ENCODE measurements at places on chromosomes 11 and 22. TPM values are rescaled to one million over a fixed set of nuclear protein-coding genes. Genes with fewer than 3 reads are reported as not detected.

The EML3 gene
- total RNA-seq, result 166 TPM

The OR2AG2 gene
- total RNA-seq, result 0.62 TPM

The SPTBN2 gene
- 0.88 TPM for total RNA-seq

The ASCL3 gene
- total RNA-seq, result not detected

The MB gene
- total RNA-seq, result 2.7 TPM

The P2RX3 gene
- total RNA-seq, result not detected

The C11orf97 gene
- total RNA-seq, result not detected

DNA sequence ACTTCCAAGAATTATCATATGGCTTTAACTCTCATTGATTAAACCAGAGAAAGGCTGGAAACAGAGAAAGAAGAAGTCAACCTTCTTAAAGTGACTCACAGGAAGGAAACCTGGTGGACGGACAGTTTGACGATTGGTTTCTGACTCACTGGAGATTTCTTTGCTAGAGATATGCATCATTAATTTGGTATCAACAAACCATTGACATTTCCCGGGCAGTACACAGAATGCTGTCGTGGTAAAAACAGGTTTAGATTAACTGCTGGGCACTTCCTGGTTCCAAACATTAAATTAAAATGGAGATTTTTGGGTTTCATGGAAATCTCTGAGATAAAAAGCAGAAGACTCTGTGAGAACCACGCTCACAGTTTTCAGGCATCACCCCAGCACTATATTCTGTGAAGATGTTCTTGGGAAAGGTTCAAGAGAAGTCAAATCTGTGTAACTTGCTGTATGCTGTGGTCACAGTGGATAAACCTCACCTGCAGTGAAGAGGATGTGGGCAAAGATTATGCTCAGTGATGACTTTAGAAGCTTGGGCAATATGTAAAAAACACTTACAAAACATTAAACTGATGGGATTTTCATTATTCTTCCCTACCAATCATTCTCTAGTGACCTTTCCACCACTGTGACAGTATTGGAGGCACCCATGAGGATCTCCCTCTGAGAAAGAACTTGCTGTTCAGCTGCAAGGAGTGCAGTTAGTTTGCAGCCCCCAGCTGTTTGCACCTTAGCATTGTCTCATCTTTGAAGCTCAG is 61.1 kb upstream of the CD44 start:
- H3K36me3 ChIP-seq, result peaks cover 6% of the 10 kb centered on the region
- peak overlapping the region; percentile 92 for H3K27ac ChIP-seq
- H3K4me3 ChIP-seq, result peak overlapping the region; percentile 60
- peaks cover 1% of the 10 kb centered on the region for H3K27me3 ChIP-seq

- H3K27me3 ChIP-seq, result peaks cover 4% of the 10 kb centered on the region
- H3K4me3 ChIP-seq, result no peak overlapping the region
- DNase-seq, result no peak
- H3K4me1 ChIP-seq, result peaks cover 2% of the 10 kb centered on the region
- no peak overlapping the region for H3K27ac ChIP-seq
- H3K36me3 ChIP-seq, result no peaks in the 10 kb centered on the region
Measured at GRCh38 chr11:68978931-68979594, 1.7 kb downstream of the MRGPRD start.

GRCh38 chr11:27555264-27555663 is 48.7 kb upstream of the LIN7C start:
- H3K4me3 ChIP-seq, result no peak overlapping the region
- H3K27me3 ChIP-seq, result no peaks in the 10 kb centered on the region
- H3K4me1 ChIP-seq, result no peaks in the 10 kb centered on the region
- DNase-seq, result no peak
- H3K27ac ChIP-seq, result no peak overlapping the region

DNA sequence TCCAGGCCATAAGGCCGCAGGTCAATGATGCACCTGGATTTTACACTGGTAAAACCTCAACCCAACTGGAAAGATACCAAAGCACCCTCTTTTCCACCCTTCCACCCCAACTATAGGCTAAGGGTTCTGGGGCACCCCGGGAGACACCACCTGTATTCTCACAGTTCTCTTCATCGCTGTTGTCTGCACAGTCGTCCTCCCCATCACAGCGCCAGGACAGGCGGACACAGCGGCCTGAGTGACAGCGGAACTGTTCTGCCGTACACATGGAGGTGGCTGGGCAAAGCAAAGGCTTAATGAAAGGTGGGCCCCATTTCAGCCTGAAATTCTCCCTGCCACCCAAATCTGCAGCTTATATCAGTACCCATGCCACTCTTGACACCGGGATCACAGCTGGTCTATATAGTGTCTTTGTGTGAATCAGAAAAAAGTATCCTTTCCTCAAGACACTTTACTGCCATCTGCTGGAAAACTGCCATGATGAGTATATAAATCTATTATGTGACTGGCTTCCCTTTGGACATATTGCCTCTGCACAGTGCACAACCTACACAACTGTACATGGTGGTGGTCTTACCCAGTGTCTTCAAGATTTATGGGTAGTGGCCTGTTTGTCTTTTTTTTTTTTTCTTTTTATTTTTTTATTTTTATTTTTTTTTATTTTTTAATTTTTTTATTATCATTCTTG is 21.5 kb downstream of the LRP4 start:
- no peaks in the 10 kb centered on the region for H3K36me3 ChIP-seq
- peak; percentile 70 for DNase-seq
- no peaks in the 10 kb centered on the region for H3K27me3 ChIP-seq

DNA sequence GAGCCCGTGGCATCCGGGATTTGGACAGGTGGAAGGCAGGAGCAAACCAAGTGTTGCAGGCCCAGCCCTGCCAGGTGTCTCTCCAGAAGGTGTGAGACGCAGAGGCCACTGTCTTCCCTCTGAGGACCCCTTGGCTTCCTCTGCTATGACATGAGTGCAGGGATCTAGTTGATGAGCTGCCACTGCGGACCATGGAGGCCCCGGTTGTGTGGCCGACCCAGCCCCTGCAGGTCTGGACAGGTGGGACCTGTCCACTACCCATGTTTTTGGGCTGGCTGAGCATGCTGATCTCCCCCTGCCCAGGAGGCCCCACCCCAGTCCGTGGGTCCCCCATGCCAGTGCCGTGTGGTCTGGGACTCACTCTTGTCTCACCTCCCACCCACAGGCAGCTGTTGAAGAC is 22.9 kb downstream of the PRR5 start:
- H3K4me1 ChIP-seq, result no peaks in the 10 kb centered on the region
- H3K27ac ChIP-seq, result no peak overlapping the region
- no peaks in the 10 kb centered on the region for H3K36me3 ChIP-seq

DNA sequence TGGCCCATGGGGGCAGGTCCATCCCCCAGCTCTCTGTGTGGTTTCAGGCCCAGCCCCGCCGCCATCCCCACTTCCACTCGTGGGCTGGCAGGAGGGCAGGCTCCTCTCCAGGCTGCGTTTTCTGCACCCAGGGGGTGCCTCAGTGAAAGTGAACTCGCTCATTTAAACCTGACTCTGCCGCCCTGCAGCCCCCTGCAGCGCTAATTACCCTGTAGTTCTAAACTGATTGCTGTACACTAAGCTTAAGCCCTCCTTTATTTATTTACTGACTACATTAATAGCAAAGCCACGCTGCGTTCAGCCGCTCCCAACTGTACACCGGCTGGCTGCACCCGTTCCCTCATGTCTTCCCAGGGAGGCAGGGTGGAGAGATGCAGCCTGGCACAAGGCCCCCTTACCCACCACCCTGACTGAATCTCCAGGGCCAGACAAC is 36.6 kb upstream of the NNMT start:
- peaks cover 2% of the 10 kb centered on the region for H3K27me3 ChIP-seq
- H3K36me3 ChIP-seq, result no peaks in the 10 kb centered on the region

- H3K36me3 ChIP-seq, result no peaks in the 10 kb centered on the region
- no peaks in the 10 kb centered on the region for H3K4me1 ChIP-seq
- no peak overlapping the region for H3K27ac ChIP-seq
- no peak for DNase-seq
- H3K4me3 ChIP-seq, result no peak overlapping the region
- no peaks in the 10 kb centered on the region for H3K27me3 ChIP-seq
Measured at GRCh38 chr11:87517351-87517750, 479.6 kb downstream of the TMEM135 start.

GRCh38 chr22:33831207-33831606 is 89.1 kb downstream of the LARGE1 start:
- DNase-seq, result no peak
- H3K27me3 ChIP-seq, result no peaks in the 10 kb centered on the region
- H3K36me3 ChIP-seq, result no peaks in the 10 kb centered on the region
- no peak overlapping the region for H3K4me3 ChIP-seq

GRCh38 chr11:31810779-31811647 is at the start of gene PAX6:
TSS of gene PAX6 (minus strand) at chr11:31811322. CDS start at chr11:31806411, 4,911 bp downstream.
- H3K36me3 ChIP-seq, result peaks cover 7% of the 10 kb centered on the region
- no peak for DNase-seq
- peak within 1 kb of the TSS; percentile 72 for H3K4me3 ChIP-seq
- peaks cover 18% of the 10 kb centered on the region for H3K4me1 ChIP-seq

DNA sequence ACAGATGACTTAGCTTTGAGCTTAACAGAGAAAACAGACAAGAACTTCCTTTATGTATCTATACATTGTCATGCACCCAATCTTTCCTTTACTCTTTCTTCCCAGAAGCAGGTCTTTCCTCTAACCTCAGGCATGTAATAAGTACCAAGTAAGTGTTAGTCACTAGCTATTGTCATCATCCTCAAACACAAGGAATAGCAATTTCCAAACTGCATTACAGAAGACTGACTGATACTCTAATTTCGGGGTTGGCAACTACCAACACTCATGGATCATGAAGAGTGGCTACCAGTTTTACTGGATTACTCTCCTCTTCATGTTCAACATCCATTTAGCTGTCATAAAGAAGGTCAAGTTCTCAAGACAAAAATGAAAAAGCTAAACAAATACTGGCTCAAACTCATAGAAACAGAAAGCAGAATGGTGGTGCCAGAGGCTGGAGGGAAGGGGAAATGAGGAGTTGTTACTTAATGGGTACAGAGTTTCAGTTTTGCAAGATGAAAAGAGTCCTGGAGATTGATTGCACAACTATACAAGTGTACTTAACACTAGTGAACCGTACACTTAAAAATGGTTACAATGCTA is 111.6 kb downstream of the SIK3 start:
- H3K4me3 ChIP-seq, result peak overlapping the region; percentile 66
- H3K27me3 ChIP-seq, result no peaks in the 10 kb centered on the region
- DNase-seq, result peak; percentile 76

GRCh38 chr22:29734406-29734805 is 14.6 kb downstream of the CABP7 start:
- H3K36me3 ChIP-seq, result peaks cover under 1% of the 10 kb centered on the region
- no peaks in the 10 kb centered on the region for H3K27me3 ChIP-seq
- DNase-seq, result no peak

DNA sequence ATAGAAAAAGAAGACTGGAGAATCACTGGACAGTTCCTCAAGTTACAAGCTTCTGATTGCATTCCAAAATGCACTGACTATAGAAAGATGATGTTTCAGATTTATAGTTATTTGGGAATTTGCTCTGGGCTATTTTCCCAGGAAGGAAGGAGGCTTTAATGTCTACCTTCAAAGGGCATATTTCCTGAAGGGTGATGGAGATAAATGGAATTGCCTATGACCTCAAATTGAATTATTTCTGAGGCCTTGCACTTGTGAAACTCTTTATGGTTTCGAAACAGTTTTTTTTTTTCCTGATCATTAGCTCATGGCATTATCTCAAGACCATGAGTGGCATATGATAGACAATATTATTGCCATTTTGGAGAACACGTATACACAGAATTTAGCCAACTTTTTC is 333.9 kb downstream of the METTL15 start:
- no peaks in the 10 kb centered on the region for H3K27me3 ChIP-seq
- no peak overlapping the region for H3K4me3 ChIP-seq

DNA sequence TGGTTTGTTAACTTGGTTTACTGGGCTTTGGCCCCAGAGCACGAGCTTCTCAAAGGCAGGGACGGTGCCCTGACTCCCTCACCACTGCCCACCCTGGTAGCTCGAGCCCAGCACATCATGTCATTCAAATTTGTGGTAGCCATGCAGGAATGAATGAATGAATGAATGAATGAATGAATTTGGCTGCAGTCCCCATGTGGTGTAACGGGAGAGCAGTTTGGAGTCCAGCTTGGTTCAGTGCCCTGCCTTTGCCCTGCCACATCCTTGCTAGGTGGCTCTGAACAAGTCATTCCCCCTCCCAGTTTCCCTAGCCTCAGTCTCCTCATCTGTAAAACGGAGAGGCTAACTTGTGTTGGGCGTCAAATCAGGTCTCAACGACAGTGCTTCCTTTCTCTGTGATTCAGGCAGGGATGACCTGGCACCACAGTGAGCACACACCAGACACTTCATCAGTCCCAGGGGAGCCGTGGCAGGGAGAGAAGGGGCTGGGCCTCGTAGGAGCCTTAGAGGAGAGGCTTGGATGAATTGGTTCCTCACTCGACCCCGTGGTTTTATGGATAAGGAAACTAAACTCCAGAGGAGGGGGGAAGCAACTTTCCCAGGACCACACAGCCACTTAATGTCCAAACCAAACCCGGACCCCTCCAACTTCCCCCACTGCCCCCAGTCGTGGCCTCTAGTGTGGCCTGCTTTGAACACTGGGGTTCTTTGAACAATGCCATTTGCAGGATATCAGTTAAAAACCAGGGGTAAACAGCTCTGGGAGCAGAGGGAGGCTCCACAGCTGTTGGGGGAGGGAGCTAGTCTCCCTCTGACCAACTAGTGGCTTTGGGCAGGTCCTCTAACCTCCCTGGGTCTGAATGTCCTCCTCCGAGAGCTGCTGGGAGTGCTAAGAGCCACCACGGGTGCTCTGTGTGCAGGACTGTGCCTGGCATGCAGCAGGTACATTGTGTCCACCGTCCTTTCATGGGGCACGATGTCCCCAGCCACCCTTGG is 86.2 kb downstream of the CACNA1I start:
- DNase-seq, result no peak
- H3K27me3 ChIP-seq, result peaks cover 3% of the 10 kb centered on the region
- no peak overlapping the region for H3K27ac ChIP-seq
- no peaks in the 10 kb centered on the region for H3K36me3 ChIP-seq

DNA sequence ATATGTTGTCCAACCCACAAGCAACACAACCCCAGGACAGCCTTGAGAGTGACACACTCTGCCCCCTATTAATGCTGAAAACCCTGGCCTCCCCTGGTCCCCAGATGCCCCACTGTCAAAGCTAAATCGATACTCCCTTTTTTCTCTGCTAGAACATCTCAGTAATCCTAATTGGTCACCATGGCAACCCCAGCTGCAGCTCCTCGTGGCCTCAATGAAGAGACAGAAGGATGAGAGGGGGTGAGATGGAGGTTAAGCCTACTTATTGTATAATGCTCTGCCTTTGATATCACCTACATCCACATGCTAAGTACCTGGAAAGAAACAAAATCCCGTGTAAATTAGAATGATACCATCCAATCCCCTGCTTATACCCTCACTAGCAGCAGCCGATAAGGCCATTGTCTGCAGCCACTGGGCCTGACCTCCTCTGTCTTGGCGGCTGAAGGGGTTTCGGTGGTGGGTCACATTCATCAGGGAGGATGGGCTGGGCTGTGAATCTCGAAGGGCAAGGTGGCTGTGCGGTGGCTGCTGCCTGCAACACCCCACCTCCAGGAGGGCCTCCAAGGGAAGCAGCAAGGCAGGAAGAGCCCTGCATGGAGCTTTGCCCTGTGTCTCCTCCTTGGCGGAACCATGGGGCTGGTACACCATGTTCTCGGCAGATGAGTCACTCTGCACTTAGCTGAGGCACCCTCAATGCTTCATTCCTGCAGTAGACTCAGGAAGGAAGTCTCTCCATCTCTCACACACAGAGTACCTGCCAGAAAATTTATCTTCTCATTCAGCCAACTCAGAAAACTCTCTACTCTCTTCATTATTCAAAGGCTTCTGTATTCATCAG is 399.5 kb downstream of the BUD13 start:
- H3K27ac ChIP-seq, result no peak overlapping the region
- H3K4me3 ChIP-seq, result no peak overlapping the region
- no peak for DNase-seq
- no peaks in the 10 kb centered on the region for H3K36me3 ChIP-seq

- H3K27me3 ChIP-seq, result peaks cover 25% of the 10 kb centered on the region
- H3K4me3 ChIP-seq, result no peak overlapping the region
Measured at GRCh38 chr11:130394615-130395014, 33.8 kb downstream of the ADAMTS8 start.
